ENCODE measurements at places on chromosomes 7 and 10.

- no peak for DNase-seq
These were observed 15.7 kb upstream of the STN1 start for GRCh38 chr10:103933557-103934121.

GRCh38 chr10:116076621-116077020, 196.4 kb downstream of the GFRA1 start:
- peak; percentile 2 for DNase-seq

DNA sequence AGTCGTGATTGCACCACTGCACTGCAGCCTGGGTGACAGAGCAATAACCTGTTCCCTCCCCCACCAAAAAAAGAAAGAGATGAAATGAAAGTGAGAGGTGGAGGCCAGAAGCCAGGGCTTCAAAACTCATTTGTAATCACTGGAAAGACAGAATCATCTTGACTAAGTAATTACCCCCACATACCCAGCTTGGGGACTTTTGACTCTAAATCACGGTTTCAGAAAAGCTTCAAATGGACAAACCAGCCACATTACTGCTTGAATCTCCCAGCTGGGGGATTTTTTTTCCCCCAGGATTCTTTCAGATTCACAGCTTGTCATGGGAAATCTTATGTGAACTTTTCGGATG, 361.0 kb downstream of the FRMD4A start:
- no peak for DNase-seq

DNA sequence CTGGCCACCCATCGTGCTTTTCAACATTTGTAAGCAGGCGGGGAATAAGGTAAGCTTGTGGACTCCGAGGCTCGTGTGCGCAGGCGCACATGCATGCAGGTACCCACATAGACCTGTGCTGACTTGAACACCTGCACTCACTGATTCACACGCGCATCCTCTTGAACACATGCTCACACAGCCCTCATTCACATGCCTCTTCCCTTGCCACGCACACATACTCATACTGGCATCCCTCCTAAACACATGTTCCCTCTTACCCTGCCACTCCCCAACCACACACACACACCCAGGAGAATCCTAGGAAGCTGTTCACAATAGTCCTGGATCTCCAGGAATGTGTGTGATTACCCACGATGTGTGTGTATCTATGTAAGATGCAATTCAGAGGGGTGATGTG, 44.1 kb upstream of the LBX1 start:
- DNase-seq, result no peak

- no peak for DNase-seq
These were observed 3.0 kb downstream of the IKZF1 start for GRCh38 chr7:50307368-50308032.
